CD4-positive, alpha-beta T cell treated with Interferon alpha-2 for 1 hour (primary cell): ENCODE measurements at places on chromosomes 3 and 15.

DNA sequence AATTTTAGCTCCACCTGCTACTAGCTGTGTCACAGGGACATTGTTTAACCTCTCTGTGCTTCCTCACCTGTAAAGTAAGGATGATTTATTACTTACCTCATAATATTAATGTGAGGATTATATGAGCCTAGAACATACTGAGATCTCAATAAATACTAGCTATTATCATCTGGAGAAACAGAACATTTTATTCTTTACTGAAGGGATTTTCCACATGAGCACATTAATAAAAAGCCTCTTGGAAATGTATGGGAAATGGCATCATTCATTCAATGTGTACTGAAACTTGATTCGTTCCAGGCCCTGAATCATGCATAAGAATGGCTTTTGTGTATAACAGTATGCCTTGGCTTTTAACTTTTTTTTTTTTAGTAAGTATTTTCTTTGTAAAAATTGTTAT, 11.0 kb upstream of the CEMIP start:
- DNase-seq = no peak

GRCh38 chr3:112602217-112602838, 38.6 kb downstream of the CCDC80 start:
- DNase-seq = no peak

GRCh38 chr3:98388147-98388546, 2.3 kb upstream of the OR5K3 start:
- no peak for DNase-seq

DNA sequence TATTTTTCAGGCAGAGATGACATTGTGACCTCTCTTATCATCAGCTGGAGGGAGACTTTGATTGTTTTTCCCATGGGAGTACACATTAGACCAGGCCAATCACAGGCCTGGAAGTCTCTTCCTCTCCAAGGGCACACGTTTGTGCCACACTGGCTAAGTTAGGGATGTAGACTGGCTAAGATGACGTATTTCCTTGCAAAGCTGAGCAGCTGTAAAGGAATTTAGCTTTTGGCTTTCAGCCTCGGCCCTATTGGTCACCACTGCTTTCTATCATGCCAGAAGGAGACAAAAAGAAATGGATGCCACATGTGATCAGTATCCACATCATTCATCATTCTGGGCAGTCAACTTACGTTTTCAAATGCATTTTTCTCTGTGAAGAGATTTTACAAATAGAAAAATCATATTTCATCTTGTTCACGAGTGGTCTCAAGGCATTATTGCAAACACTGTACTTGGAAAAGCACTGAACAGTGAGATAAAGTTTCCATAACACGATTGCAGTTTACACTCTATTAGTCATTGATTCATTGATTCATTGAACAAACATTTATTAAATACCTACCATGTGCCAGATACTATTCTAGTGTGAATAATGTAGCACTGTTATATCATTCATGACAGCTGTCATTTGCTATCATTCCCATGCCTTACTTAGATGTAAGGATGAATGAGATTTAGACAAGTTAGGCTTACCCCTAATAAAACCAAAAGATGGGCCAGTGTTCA, 27.0 kb upstream of the RNF7 start:
- DNase-seq = no peak

- peak; percentile 35 for DNase-seq
These were observed 51.9 kb downstream of the BBX start for GRCh38 chr3:107574650-107575049.

DNA sequence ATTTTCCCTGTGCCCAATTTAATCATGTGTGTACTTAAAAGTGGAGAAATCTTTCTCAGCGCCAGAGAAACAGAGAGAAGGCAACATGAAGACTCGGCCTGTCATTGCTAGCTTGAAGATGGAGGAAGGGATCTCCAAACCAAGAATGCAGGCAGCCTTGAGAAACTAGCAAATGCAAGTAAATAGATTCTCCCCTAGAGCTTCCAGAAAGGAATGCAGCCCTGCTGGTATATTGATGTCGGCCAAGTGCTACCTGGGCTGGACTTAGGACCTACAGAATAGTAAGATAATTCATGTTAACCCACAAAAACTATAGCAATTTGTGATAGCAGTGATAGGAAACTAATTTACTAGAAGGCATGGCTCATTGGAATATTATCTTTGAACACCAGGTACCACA, 150.9 kb upstream of the ABI3BP start:
- DNase-seq = no peak

GRCh38 chr3:45597171-45597570, 2.6 kb downstream of the LIMD1 start:
- no peak for DNase-seq

- DNase-seq = no peak
These were observed 26.5 kb downstream of the DAPK2 start for GRCh38 chr15:64019764-64020163.

- DNase-seq = no peak
These were observed 22.9 kb downstream of the MITF start for GRCh38 chr3:69761896-69762767.

DNA sequence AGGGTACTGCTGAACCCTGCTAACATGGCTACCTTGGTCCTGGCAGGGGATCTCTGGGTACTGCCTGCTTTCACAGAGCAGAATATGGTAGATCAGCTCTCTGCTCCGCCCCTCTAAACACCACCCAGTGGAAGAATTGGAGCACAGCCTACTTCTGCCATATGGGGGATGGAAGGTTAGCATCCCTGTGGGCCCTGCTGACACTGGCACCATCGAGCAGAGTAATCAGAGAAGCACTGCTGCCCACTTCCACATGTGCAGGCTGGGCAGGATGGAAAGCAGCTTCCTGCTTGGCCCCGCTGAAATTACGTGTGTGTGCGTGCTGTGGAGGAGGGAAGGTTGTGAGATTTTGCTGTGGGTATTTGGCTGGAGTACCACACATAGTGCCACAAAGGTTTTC, 24.8 kb downstream of the CCR1 start:
- DNase-seq = peak; percentile 24

DNA sequence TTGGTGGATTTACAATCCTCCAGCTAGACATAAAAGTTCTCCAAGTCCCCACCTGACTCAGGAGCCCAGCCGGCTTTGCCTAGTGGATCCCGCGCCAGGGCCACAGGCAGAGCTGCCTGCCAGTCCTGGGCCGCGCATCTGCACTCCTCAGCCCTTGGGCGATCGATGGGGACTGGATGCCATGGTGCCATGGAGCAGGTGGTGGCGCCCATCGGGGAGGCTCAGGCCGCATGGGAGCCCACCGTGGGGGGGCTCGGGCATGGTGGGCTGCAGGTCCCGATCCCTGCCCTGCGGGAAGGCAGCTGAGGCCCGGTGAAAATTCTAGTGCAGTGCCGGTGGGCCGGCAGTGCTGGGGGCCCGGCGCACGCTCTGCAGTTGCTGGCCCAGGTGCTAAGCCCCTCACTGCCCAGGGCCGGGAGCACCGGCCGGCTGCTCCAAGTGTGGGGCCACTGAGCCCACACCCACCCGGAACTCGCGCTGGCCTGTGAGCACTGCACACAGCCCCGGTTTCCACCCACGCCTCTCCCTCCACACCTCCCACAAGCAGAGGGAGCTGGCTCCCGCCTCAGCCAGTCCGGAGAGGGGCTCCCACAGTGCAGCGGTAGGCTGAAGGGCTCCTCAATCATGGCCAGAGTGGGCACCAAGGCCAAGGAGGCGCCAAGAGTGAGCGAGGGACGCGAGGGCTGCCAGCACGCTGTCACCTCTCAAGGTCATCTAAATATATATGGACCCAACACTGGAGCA, 38.8 kb upstream of the IGSF11 start:
- peak; percentile 1 for DNase-seq
